ENCODE measurements at places on chromosomes 4 and X. TPM values are rescaled to one million over a fixed set of nuclear protein-coding genes. Genes with fewer than 3 reads are reported as not detected.

GRCh38 chr4:182695842-182696241, 221.3 kb downstream of the DCTD start:
- peaks cover 6% of the 10 kb centered on the region for H3K36me3 ChIP-seq
- H3K27ac ChIP-seq, result no peak overlapping the region
- no peak overlapping the region for H3K4me3 ChIP-seq
- H3K27me3 ChIP-seq, result no peaks in the 10 kb centered on the region

DNA sequence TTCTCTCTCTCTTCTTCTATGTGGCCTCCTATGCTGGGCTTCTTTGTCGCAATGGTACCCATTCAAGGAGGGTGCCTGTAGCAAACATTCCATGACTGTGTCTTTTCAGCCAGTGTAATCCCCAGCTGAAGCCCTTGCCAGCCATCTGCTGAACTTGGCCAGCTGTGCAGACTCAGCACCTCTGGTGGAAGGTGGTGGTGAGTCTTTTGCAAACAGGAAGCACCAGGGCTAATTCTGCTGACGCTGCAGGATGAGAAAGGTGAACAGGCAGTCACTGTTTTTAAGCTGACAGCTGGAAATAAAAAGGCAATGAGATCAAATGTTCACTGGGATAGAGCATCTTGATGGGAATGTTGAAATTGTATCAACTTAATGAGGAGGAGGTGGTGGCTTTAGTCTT, 298.7 kb upstream of the CLNK start:
- H3K36me3 ChIP-seq, result no peaks in the 10 kb centered on the region
- peak; percentile 78 for DNase-seq
- H3K27me3 ChIP-seq, result no peaks in the 10 kb centered on the region
- H3K27ac ChIP-seq, result no peak overlapping the region
- peaks cover 32% of the 10 kb centered on the region for H3K4me1 ChIP-seq

DNA sequence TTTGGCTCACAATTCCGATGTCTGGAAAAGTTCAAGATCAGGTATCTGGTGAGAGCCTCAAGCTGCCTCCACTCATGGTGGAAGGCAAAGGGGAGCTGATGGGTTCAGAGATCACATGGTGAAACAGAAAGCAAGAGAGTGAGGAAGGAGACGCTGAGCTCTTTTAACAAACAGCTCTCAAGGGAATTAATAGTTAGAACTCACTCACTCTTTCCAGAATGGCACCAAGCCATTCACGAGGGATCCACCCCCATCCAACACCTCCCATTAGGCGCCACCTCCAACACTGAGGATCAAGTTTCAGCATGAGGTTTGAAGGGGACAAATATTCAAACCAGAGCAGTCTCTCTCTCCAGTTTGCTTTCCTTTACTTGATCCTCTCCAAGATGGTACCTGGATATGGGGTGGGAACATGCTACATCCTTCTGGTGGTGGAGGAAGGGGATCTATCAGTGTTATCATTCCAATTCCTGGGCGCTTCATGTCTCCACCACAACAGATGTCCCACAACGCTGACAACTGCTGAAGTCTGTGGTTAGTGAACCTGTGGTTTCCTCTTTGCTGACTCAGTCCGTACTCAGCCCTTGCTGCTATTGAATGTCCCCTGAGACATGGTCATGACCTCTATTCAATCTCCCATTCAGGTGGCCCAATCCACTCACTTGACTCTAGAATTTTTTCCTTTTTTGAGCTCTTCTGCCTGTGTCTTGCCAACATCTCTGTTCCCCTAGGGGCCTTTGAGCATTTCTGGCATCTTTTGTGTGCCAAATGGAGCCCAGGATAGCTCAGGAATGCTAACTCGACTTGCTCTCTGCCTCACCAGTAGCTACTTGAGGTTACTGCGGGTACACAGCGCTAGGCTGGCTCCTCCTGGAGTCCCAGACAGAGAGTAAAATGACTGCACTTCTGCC, 395.2 kb downstream of the MID1IP1 start:
- H3K27me3 ChIP-seq, result no peaks in the 10 kb centered on the region
- no peak overlapping the region for H3K4me3 ChIP-seq
- H3K4me1 ChIP-seq, result no peaks in the 10 kb centered on the region
- H3K36me3 ChIP-seq, result no peaks in the 10 kb centered on the region

GRCh38 chrX:9676306-9676705, 89.3 kb downstream of the GPR143 start:
- no peak for DNase-seq
- H3K27ac ChIP-seq, result no peak overlapping the region
- H3K4me3 ChIP-seq, result no peak overlapping the region
- no peaks in the 10 kb centered on the region for H3K36me3 ChIP-seq

DNA sequence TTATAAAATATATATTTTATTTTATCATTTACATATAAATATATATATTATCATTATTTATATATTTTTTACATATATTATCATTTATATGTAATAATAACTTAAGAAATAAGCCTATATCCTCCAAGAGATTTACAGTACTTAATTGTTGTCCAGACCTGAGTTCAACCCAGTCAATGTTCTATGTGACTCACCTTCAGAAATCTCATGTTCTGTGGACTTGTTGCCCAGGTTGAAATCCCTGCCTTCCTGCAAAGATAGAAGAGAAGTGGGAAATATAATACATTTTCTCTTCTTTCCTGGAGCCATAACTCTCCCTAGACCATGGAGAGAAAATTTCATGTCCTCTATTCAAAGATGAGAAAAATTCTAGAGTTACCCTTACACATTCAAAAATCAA, 247.3 kb downstream of the PARM1 start:
- H3K36me3 ChIP-seq, result no peaks in the 10 kb centered on the region
- no peak overlapping the region for H3K27ac ChIP-seq
- H3K4me3 ChIP-seq, result no peak overlapping the region
- H3K4me1 ChIP-seq, result peaks cover 3% of the 10 kb centered on the region
- peaks cover 14% of the 10 kb centered on the region for H3K27me3 ChIP-seq

NEUROG2 gene
- total RNA-seq, result not detected

NOX1 gene
- total RNA-seq, result not detected

DUSP9 gene
- total RNA-seq, result 0.17 TPM

DCAF8L2 gene
- not detected for total RNA-seq

GAGE13 gene
- not detected for total RNA-seq
